ENCODE measurements at places on chromosomes 5 and 9.

GRCh38 chr9:101026824-101027223 lies 1.7 kb upstream of the PLPPR1 start:
- DNase-seq: peak; percentile 37

- DNase-seq: no peak
Observed at GRCh38 chr9:109549386-109549785, 51.3 kb upstream of the PTPN3 start.

GRCh38 chr9:13731637-13732036 lies 452.1 kb upstream of the MPDZ start:
- DNase-seq: peak; percentile 86

GRCh38 chr5:79546782-79547428 lies 33.0 kb upstream of the HOMER1 start:
- DNase-seq: no peak

DNA sequence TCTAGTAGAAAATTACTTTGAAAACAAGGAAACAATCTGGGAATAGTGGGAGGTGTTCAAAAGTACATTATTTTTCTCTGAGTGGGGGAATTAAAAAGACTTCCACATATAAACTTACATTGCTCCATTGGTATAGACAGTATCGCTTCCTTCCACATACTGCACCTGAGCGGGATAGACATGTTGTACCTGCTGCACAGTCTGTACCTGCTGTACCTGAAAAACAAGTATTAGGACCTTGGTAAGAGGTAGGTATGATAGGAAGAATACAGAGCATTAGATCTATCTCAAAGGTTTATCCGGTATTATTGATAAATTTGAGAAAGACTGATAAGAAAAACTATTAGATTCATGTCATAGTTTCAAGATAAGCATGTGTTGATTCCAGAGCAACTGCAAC lies 179.3 kb downstream of the RFX3 start:
- DNase-seq: no peak

- DNase-seq: no peak
Observed at GRCh38 chr9:33233626-33234342, 6.2 kb upstream of the SPINK4 start.

Data from OCI-M1 (cell line).